ENCODE measurements at places on chromosomes 2 and 18.

- DNase-seq = no peak
Measured at GRCh38 chr18:11176481-11176881, 27.1 kb upstream of the PIEZO2 start.

DNA sequence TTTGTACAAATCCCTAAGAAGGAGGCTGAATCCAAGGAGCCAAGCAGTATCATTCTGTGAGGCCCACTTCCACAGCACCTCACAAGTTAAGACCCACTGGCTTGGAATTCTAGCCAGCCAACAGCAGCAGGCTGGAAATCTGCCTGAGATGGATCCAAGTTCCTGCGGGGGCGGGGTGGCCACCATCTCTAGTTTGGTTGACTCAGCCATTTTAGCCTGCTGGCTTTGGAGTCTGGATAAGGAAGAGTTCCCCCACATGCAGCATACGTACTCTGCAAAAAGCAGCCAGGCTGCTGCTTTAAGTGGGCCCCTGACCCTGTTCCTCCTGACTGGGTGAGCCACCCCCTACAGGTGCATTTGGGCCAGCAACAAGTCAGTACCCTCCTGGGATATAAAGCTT is 65.2 kb downstream of the FARP2 start:
- DNase-seq = no peak

DNA sequence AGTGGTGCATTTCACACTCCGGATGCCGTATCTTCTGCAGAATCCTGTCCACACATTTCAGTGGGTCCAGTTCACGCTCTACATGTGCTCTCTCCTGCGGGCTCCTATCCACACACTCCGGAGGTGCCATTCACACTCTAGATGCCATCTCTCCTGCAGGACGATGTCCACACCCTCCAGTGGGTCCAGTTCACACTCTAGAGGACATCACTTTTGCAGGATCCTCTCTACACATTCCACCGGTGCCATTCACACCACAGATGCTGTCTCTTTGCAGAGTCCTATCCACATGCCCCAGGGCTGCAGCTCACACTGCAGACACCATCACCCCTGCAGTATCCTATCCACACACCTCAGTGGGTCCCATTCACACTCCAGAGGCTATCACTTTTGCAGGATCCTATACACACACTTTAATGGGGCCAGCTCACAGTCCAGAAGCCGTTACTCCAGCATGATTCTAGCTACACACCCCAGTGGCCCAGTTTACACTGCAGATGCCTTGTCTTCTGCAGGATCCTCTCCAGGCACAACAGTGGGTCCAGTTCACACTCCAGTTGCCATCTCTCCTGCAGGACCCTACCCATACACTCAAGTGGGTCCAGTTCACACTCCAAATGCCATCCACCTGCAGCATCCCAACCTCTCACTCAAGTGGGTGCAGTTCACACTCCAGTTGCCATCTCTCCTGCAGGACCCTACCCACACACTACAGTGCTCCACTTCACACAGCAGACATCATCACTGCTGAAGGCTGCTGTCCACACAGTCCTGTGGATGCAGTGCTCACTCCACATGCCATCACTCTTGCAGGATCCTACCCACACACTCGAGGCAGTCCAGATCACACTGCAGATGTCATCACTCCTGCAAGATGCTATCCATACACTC is 2.1 kb upstream of the PXDN start:
- DNase-seq = no peak

GRCh38 chr2:73283545-73284295 is 558 bp downstream of the FBXO41 start:
- DNase-seq = no peak

- DNase-seq = no peak
Measured at GRCh38 chr2:170881840-170882239, 47.2 kb upstream of the GORASP2 start.

DNA sequence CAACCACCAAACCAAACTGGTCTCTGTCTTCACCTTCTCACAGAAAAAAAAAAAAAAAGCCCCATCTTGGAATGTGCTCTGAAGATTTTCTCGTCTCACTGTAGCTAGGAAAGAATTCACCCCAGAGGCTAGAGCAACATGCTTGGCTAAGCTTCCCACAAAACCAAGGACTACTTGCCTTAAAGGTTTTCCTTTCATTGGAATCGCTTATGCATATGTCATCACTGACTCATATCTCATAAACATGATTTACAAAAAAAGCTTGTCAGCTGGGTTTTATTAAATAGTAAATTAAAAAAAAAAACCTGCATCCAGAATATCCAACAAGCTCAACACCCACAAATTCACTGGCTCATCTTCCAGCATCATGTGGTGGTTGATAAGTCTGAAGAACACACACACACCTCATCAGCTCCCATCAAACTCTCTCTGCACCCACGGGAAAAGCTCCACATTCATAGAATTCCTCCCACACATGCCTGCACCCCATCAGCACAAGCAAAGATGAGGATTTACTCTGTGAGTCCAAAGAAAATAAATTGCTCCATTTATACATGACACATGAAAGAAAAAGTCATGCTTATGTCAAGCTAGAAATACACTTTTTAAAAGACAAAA is 182.0 kb upstream of the TRIB2 start:
- DNase-seq = no peak

GRCh38 chr18:51330148-51330547 is 132.7 kb upstream of the MEX3C start:
- no peak for DNase-seq

DNA sequence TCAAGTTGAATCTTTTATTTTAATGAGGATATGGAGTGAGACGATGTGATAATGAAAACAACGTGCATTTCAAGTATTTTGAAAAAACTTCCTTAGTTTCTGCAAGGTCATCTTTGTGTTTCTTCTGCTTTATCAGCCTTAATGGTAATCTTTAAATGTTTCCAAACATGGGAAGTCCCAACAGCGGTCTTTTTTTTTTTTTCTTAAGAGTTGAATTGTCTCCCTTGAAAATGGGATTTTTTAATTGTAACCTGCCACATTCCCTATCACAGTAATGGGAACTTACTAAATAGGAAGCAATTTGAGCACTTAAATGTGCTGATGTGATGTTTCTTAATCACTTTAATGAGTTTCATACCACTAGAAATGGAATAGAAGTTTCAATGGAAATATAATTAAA is 45.8 kb downstream of the ATIC start:
- no peak for DNase-seq

DNA sequence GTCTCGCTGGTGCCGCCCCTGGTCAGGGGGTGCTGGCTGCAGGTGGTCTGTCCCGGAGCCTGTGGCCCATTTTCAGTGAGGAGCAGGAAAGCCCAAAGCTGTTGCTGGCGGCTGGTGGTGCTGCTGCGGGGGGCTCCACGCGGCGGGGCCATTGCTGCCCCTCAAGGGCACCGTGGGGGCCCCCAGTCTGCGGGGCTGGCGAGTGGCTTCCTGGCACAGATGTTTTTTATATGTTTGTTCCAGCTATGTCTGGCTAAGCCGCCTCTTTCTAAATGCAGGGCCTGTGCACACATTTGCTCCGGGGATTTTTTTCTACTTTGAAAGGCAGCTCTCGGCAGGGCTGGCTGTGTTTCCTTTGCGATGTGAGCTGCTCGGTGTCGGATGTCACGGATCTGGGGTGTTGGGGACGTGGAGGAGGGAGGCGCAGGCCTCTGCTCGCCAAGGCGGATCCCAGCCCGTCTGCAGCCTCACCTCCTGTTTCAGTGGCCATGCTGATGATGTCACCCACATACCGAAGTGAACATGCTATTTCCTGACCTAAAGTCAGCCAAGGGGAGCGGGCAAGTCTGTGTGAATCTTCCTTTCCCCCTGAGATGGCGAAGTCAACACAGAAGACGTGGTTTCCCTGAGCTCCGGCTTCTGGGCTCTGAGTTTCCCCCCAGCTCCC is 112.0 kb upstream of the CTDP1 start:
- DNase-seq = no peak

DNA sequence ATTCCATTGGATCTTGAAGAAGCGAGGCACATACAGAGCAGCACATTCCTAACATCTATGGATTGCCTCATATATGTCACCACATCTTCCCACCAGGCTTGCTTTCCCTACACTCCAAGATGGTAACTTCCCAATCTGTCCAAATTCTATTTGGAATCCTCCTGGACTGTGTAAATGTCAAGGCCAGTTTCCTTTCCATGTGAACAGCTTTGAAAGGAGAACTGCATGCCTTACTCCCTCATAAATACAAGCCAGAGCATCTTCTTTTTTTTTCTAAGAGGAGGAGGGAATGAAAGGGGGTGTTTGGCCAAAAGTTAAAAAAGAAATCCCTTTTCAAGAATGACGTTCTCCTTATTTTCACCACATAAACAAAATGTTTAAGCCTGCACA is 103.8 kb upstream of the OSR1 start:
- DNase-seq = no peak

DNA sequence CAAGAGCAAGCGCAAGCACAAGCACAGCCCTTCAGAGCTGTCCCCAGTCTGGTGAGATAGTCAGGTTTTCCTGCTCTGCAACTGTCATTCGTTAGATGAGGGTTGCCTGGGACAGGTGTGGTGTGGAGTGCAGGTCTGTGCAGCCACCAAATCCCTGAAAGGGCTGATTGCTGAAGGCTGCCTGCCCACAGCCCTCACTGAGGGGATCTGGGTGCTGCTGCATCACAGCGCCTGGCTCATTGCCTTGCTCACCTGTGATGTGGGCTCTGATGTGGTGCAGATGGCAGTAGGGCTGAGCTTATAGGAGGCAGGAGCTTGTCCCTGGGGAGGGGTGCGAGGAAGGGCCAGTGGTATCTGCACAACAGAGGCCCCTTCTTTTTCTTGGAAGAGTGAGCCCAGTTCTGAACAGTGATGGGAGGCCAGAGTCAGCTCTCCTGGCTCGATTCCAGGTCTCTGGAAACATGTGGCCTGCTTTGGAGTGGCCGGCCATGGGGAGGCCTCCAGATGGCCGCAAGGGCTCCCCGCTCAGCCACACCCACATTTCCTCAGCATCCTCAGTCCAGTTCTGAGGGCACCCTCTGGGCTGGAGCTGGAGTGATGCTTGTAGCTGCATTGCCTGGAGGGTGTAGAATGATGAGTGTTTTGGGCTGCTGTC is 11.4 kb downstream of the UBE2F start:
- no peak for DNase-seq

DNA sequence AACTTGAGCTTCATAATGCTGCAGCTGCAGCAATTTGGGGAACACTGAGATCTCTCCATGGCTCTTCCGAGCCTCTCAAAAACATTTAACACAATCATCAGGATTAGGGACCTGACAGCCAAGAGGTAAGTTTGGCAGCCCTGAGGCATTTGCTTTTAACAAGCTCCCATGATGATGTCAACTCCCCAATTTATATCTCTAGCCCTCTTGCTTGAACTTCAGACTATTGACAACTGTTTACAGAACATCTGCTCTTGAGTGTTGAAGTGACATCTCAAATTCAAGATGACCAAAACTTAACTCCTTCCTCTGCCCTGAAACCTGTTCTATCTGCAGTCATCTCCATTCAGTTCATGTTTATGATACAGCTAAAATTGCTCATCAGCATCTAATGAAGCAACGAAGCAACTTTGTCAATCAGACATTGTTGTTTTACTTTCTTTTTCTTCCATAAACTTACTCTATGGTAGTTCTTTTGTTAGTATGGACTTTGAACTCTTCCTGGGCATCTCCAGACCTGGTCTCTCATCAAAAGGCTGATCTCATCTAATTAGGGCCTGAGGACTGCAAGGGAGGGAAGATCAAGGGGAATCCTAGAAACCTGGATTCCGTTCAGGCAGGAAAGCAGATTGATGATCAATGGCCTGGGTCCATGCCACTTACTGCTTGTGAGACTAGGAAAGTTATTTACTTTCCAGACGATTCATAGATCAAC is 48.1 kb downstream of the SEMA4F start:
- no peak for DNase-seq

- no peak for DNase-seq
Measured at GRCh38 chr2:209988010-209988409, 14.4 kb upstream of the RPE start.

GRCh38 chr2:237557633-237558015 is 8.8 kb upstream of the PRLH start:
- no peak for DNase-seq

GRCh38 chr2:101502095-101502494 is 27.2 kb upstream of the RFX8 start:
- no peak for DNase-seq

GRCh38 chr2:201715459-201715858 is 17.0 kb upstream of the MPP4 start:
- no peak for DNase-seq

DNA sequence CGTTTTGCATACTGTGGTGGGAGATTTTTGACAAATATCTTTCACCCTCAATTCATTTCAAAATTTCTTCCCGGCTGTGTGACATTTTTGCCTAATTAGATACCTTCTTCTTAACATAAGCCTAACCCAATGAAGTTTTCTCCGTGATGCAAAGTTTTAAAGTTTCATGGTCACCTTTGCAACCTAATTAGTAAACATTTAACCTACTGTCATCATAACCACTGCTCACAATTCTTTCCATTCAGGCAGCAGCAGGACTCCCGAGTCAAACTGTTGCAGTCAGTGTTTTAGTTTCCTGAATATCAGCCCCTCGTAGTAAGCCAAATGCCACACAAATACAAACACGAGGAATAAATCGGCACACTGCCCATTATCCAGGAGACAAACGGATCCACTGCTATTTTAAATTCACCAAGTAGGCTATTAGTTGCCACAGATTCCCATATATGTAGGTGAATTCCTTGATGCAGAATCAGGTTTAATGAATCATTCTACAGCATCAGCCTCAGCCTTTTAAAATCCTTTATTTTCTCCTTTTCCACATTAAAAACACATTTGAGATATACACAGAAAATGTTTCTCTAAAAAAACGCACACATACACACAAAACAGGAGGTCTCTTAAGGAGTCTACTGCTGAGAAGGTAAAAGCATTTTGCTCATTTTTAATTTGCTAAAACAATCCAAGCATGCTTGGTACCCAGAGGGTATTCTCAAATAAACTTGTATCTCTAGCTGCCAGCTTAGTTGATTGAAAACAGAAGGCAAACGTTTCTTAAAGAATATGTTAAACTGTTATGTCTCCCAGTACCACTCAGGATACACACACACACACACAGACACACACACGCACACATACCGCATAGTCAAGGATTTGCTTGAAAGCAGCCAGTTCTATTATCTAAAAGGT is 106.5 kb upstream of the KCTD1 start:
- no peak for DNase-seq

DNA sequence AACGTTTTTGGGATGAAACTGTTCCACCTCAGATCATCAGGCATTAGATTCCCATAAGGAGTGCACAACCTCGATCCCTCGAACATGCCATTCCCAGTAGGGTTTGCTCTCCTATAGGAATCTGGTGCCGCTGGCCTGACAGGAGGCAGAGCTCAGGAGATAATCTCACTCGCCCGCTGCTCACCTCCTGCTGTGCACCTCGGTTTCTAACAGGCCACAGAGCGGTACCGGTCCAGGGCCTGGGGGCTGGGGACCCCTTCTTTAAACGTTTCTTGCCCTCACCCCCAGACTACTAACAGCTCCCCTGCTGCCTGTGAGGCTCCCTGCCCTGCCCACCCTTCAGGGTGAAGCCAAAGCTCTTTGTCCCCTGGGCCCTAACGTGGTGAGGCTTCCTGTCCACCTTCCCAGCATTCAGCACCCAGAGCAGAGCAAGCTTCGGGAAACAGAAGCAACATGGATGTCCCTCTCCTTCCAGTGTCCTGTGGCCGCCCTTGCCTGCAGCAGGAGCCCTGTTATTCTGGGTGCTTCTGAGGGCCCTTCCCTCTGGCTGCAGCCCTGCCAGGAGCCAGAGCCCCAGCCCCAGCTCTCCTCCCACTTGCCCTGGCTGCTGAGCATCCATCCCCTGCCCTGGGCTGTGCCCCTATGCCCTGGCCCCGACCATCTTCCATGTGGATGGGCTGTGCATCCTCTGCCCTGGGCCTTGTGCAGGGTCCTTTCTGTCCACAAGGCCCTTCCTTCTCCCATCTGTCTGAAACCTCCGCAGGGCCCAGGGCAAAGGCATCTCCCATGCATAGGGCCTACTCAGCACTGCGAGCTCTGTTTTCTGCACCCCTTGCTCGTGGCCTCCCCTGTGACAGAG is 140.1 kb downstream of the MBP start:
- no peak for DNase-seq
